NCI-H2171 (cell line): ENCODE measurements at places on chromosomes 12 and 14.

- no peak for DNase-seq
These were observed 60.1 kb upstream of the RIMBP2 start for GRCh38 chr12:130775953-130776856.

DNA sequence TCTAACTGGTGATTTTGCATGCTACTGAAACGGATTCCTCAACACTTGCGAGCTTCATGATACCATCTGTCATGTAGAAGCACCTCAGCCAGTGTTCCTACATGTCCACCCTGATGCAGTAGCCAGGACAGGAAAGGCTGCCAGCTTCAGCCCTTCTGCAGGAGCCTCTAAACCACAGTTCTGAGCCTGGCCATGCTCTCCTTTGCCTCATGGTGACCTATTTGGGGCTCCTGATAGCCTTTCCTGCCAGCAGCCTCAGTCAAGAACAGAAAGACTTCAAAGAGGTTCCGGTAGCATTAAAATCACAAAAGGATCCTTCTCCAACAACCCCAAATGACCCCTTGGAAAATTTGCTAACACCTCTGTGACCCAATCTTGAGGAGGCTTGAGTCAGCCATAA, 96.0 kb downstream of the CNTN1 start:
- no peak for DNase-seq

- DNase-seq = no peak
These were observed 71.2 kb downstream of the LGMN start for GRCh38 chr14:92677087-92677668.

GRCh38 chr14:27587103-27587502, 989.3 kb upstream of the NOVA1 start:
- no peak for DNase-seq

GRCh38 chr12:89494411-89495231, 30.0 kb downstream of the GALNT4 start:
- no peak for DNase-seq

DNA sequence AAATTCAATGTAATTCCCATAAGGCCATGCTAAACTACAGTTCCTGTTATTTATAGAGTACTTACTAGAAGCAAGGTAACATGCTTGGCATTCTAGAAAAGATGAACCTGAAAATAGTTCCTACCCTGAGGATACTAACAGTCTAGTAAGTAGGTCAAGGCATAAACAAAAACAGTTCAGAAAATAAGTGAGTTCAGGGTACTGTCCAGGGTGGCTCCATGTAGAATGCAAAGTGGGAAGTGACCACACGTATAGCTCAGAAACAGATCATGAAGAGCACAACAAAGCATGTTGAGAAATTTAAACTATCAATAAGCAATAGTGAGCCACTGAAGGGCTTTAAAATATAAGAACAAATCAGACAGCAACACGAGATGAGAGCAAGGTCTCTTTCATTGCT, 2.3 kb downstream of the TMED10 start:
- DNase-seq = no peak

DNA sequence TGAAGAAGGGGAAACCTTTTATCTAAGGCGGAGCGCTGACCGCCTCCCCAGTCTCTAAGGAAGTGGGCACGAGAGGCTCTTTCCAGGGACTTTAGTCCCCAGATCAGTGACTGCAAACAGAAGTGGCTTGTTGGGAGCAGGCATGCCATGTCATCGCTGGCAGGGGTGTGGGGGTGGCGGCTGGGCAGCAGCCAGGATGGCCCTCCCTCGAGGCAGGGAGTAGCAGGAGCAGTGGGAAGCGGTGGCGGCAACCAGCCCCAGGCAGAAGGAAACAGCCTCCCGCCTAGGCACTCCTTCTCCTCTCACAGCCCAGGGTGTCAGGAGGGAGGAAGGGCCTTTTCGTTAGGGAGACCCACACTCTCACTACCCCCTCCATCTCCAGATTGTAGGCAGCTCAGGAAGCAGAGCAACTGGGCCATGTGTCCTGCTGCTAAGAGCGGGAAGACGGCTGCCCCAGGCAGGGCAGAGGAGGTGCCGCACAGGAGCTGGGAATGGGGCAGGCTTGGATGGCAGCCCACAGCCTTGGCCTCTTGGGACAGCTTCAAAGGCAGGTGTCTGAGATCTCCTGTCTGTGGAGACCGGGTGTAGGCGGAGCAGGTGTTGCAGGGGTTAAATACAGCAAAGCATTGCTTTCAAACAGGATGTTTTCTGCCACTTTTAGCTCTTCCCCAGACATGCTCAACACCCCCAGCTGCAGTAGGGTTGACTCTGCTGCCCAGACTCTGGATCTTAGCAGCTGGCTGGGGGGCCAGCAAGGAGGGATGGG, 21.8 kb downstream of the VDR start:
- DNase-seq = peak; percentile 40

DNA sequence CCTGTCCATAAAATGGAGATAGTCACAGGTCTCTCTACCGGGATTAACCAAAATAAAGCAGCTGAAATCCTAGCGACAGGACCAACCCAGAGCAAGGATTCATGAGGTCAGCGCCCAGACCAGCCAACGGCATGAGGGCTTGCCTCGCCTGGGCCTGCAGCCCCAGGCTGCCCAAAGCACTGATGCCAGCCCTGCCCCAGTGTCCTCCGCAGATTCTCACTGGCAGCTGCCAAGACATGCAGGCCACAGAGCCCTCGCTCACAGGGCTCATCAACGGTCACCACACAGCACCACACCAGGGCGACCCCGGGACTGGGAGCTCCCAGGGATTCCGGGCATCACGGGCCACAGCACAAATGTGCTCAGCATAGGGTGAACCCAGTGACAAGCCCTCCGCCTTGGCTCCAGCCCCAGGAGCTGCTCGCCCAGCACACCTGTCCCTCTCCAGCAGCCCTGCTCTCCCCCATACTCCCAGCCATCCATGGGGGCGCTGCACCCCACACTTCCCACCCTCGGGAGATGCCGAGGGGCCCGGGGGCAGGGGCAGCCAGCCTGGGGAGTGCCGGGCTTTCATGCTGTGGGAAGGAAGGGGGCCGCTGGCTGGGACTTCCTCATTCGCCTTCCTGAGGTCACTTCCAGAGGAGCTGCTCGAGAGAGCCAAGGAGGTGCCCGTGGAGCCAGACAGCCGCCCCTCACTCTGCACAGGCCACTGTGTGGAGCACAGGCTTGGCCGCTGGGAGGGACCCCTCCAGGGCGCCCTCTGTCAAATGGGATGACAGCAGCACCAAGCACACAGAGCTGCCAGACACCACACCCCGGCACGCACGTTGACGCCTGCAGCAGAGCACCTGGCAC, 14.1 kb downstream of the RAB35 start:
- no peak for DNase-seq
